ENCODE measurements at places on chromosomes 3 and 15.

- no peak for DNase-seq
Observed at GRCh38 chr3:179697736-179698332, 45.0 kb downstream of the USP13 start.

DNA sequence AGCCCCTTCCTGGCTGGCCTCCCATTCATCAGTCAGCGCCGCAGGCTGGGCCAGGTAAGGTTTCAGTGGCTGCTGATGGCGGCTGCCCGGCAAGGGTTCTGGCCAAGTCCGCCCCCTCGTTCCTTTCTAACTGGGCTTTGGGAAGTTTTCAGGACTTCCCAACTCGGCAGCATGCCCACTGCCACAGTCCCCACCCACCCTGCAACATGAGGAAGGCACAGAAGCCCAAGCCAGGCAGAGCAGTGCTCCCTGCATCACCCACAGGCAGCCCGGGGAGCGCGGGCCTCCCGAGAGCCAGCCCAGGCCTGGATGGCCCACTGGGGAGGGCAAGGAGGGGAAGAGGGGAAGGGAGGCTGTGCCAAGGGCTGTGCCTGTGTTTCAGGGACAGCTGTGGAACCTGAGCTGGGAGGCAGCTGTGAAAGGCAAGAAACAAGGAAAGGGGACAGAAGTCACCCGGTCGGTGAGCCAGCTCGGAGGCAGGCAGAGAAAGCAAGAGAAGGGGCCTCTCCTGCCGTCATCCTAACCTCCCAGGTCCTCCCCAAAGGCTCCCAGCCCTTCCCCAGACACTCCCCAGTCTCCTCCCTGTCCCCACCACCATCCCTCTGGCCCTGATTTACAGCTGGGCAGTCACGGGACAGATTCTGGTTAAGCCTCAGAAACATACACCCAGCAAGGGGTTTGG lies 73.9 kb downstream of the CPN2 start:
- DNase-seq, result no peak

DNA sequence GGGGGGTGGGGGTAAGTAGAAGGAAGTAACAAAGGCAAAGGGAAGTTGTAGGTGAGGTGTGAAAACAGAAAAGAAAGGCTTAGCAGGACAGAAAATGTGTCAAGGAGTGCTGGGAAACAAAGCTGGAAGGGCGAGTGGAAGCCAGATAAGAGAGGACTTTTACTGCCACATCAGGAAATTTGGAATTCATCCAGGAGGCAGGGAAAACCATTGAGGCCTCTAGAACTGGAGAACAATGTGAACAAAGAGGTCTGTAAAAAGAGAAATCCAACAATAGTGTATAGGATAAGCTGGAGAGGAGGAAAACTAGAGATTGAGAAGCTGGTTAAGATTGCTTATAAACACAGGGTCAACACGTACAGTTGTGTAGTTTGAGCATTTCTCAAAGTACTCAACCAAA lies 116.6 kb downstream of the NTRK3 start:
- DNase-seq, result no peak

DNA sequence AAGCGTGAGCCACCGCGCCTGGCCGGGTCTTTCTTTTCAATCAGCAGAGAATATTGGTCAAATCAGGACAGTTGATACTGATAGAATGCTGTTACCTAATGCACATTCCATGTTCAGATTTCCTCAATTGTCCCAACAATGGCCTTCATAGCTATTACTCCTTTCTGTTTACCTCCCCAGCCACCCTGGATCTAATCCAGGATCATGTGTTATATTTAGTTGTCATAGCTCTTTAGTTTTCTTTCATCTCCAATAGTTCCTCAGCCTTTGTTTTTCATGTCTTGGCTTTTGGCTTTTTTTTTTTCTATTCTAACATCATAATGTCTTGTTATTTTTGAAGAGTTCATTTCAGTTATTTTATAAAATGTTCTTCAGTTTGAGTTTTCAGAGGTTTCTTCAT lies 14.6 kb downstream of the USP3 start:
- DNase-seq, result no peak

GRCh38 chr3:196120291-196120951 lies 38.5 kb upstream of the TFRC start:
- DNase-seq, result peak; percentile 25

DNA sequence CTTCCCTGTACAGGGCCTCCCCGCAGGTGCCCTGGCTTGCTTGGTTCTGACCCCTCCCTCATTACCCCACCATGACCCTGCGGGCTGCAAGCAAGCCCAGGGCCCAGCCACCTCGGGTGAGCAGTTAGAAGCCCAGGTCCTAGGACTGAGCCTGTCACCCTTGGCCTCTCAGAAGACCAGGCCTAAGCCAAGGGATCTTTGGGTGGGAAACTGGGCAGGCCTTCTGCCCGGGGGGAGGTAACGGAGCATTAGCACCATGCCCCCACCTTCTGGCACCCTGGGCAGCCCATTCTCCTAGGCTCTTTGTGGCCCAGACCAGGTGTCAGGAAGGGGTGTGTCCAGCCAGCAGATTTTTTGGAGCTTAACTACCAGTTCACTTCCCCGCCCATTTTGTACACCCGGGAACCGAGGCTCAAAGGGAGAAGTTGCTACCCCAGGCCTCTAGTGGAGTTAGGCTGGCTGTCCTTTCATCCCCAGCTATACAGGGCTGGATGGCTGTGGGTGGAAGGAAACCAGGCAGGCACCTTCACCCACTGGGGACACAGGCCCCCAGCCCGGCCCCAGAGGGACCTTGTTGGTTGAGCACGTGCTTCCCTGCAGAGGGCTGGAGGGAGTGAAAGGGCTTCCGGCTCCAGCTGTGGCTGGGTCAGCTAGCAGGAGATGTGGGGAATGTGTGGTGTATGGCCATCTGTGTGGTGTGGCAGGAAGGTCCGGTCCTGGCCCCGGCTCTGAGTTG lies 1.4 kb downstream of the CSK start:
- DNase-seq, result no peak

- no peak for DNase-seq
Observed at GRCh38 chr3:58665405-58665804, 1.2 kb downstream of the FAM3D start.

DNA sequence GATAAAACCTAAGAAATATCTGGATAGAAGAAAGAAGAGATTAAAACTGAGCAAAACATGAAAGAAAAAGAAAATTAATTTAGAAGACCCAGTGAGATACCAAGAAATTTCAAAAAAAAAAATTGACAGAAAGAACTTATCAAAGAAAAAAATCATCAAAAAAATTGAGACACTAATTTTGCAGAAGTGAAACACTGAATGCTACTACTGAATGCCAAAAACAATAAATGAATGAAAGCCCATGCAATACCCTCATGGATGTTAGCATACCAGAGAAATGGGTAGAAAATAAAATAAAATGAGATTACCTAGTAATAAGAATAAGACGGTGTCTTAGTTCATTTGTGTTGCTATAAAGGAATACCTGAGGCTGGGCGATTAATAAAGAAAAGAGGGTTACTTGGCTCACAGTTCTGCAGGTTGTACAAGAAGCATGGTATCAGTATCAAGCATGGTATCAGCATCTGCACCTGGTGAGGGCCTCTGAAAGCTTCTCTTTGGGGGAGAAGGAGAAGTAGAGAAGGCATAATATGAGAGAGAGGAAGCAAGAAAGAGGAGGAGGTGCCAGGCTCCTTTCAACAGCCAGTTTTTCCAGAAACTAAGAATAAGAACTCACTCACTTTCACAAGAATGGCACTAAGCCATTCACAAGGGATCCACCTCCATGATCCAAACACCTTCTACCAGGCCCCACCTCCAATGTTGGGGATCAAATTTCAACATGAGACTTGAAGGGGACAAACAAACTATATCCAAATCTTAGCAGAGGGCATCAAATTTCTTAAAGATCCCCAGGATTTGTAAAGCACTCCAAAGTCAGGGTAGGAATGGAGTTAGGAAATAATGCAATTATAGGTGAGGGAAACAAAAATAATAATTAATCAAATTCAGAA lies 73.2 kb downstream of the BTLA start:
- DNase-seq, result no peak

DNA sequence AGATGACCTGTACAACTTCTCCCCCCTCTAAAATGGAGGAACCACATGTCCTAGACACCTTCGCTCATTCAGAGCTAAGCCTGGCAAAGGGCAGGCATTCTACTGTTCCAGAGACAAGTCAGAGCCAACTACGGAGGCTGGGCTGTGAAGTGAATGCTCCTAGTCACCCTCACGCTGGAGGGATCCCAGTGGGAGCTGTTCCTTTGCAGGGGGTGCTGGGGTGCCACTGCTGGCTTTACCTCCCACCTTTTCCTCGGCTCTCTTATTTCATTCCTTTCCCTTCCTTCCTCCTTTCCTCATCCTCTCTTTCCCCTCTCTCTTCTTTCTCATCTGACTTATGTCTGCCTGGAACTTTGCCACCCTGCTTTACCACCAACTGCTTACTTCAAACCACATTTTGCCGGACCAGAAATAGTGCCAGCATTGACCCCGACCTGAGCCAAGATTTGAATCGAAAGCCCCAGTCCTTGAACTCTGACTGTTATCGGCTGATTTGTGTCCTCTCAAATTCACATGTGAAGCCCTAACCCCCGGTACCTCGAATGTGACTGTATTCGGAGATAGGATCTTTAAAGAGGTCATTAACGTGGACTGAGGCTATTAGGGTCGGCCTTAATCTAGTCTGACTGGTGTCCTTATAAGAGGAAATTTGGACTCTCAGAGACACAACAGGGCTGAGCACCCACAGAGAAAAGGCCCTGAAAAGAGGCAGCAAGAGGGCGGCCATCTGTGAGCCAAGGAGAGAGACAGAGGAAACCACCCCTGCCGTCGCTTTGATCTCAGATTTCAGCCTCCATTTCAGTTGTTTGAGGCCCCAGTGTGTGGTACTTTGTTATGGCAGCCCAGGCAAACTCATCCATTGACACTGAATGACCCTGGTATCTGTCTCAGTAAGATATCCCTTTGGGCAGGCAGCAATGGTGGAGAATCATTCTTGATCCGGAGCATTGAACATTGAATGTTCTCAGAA lies 31.3 kb upstream of the TBC1D21 start:
- no peak for DNase-seq

DNA sequence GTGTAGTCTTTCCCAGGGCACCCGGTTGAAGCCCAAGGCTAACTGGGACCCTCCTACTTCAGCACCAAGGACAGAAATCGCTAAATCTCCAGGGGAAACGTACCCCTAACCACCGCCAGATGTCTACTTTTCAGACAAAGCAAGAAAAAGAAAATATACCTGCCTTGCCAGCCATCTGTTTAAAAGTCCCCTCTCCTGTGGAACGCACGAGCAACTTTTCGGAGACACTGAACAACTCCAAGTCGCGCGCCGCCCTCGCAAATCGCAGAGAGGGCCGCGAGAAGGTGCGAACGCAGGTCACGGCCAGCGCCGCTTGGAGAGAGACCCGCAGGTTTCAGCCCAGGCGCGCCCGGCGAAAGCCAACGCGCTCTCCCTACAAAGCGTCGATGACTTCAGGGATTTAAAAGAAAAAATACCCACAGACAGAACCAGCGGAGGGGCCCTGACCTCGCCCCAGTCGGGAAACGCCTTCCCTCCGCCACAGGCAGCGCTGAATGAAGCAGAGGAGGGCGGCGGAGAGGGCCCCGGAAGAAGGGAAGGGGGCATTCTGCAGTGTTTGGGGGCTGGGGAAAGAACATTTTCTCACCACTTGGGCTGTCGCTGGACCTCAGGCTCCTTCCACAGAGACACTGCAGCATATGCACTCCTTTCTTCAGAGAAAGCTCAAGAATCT lies 213.1 kb downstream of the FGF12 start:
- no peak for DNase-seq

DNA sequence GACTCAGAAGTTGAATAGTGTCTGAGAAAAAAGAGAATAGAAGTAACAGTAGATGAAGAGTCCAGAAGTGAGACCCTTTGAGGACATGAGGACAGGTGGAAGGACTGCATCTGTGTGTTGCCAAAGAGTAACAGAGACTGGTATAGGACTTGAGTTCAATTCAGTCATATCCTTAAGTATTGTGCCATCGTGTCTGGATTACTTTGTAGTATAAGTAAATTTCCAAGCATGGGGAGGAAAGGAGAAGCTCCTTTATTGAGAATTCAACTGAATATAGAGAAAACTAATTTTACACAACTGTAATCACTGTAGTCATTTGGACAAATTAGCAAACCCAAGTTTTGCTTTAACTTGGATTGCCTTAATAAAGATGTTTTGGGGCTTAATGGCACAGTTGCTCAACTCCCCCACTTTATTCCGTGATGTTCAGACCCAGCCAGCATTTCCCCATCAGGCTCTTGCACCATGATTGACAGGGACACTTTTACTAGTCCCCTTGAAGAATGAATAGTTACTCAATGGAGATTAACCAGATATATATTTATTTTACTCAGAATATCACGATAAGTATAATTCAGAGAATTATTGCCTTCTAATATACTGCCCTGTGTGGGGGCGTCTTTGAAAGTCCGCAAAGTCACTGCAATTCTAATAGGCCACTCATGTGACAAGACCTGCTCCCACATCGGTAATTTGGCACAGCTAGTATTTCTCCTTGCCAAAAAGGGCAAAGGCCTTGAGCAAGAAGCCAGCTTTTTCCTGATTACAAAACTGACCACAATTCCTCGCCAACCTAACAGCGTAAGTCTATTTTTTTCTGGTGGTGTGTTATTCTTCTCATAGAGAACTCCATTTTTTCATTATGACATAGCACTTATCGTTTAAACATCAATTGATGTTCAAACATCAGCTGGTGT lies 61.3 kb downstream of the PPARG start:
- DNase-seq, result peak; percentile 68

DNA sequence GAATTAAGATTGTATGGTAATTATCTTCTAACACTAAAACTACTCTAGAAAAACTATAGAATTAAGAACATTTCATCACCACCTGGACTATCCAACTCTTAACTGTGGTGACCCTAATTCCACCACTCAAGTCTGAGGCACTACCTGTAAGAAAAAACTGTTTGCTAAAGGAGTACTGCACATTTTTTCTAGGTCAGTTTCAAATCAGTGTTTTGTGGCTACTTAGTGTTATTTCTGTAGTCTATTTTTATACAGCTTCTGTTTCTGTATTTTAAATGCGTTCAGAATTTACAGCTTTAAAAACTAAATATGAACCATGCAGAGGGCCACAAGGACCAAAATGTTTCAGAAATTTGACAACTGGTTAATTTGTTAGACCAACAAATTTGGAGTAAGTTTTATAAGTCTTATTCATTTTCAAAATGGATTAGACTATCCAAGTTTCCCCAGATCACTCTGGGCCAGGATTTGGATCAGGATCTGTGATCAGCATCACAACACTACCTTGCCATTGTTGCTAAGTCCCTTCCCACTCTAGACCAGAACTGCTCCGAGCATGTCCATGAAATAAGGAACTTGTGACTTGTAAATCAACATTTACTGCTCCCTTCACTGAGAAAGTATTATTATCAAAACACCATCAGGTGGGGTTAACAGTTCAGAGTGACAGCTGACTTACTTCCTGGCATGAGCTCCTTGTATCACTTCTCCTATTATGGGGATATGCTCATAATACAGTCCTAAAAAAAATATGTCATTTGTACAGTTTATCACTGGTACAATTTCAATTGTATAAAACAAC lies 8.6 kb downstream of the GLT8D1 start:
- DNase-seq, result no peak

DNA sequence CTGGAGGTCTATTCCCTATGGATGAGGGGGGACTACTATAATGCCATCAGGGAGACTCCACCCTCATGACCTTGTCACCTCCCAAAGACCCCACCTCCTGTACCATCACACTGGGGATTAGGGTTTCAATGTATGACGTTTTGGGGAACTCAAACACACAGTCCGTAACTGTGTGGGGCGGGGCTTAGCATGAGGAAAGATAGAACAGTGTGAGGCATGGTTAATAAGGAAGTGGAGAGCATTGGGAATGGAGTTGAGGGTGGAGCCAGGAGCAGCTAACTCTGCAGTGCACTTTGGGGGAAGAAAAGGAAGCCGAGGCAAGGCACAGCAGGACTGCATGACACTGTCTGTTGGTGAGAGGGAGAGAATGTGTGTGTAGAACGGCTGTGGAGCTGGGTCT lies 90.9 kb upstream of the AGBL1 start:
- DNase-seq, result no peak
